ENCODE measurements at places on chromosomes 6 and 20.

GRCh38 chr20:52577696-52578095 lies 386.1 kb upstream of the ZFP64 start:
- no peak for DNase-seq

- no peak for DNase-seq
Observed at GRCh38 chr6:149357726-149358538, 40.4 kb downstream of the TAB2 start.

DNA sequence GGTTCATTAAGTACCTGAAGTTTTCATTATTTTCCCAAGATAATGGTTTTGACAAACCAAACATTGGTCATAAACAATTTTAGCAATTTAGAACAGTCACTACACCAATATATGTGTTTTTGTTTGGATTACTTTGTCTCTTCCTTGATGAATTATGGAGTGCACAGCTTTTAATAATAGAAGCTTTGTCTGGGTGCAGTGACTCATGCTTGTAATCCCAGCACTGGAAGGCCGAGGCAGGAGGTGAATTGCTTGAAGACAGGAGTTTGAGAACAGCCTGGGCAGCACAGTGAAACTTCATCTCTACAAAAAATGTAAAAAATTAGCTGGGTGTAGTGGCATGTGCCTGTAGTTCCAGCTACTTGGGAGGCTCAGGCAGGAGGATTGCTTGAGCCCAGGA lies 89.4 kb upstream of the ANKEF1 start:
- DNase-seq: no peak

DNA sequence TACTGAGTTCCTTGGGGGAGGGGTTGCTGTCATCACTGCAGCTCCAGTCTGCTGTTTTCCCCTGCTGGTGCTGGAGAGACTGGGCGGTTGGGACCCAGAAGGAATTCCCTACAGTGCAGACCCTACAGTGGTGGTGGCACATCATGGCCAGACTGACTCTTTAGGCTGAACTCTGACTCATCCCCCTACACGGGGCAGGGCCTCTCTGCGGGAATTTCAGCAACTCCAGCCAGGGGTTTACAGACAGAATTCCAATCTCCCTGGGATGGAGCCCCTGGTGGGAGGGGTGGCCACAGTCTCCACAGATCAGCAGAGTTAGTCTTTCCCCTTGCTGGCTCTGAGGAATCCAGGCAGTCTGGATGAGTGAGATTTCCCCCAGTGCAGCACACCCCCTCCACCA lies 46.9 kb upstream of the MAPK13 start:
- DNase-seq: no peak

DNA sequence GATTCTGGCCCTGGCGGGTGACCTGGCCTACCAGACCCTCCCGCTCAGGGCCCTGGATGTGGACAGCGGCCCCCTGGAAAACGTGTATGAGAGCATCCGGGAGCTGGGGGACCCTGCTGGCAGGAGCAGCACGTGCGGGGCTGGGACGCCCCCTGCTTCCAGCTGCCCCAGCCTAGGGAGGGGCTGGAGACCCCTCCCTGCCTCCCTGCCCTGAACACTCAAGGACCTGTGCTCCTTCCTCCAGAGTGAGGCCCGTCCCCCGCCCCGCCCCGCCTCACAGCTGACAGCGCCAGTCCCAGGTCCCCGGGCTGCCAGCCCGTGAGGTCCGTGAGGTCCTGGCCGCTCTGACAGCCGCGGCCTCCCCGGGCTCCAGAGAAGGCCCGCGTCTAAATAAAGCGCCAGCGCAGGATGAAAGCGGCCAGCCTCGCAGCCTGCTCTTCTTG lies 868 bp upstream of the SLC2A4RG start:
- DNase-seq: no peak

DNA sequence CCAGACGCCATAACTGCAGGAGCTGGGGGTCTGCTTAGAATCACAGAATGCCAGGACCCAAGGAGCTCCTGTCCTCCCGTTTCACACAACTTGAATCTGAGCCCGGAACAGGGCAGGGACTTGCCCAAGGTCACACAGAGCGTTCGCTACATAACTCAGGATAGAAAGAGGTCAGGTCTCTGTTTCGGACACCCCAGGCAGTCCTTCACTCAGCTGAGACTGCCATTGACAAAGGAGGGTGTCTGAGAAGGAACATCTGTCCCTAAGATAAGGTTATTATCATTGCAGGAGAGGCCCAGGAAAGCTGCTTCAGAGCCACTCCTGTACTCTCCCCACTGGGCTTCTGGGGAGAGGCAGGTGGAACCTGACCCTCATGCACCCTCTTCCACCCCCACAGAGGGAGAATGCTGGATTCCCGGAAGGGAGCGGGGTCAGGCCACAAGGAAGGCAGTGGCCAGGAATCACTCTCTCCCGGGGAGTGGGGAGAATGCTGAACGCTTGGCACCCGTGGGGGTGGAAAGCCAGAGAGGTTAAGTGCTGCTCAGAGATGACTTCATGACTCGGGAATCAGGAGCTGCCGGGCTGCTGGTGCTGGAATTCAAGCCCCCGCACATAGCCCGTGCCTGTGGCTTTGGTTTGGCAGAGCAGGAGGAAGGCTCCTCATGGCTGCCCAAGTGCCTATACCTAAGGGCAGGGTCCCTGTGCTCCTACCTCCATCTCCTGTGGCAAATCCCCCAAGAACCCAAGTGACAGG lies 10.7 kb downstream of the SDC4 start:
- no peak for DNase-seq

GRCh38 chr6:97524811-97525210 lies 241.8 kb upstream of the MMS22L start:
- no peak for DNase-seq

DNA sequence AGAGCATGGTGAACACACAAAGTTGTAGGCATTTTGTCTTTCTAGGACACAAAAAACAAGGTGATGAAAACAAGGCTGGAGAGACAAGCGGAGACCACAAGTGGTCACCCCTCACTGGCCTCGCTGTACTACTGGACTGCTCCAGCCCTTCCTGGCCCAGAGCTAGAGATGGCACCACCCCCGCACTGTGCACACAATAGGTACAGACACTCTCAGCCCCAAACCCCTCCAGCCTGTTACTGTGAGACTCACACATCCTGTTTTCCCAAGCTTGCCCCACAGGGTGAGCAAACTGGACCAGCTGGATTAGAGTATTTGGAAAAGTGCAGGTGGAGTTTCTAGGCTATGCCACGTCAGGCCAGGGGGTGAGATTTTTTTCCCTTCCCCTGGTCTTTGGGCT lies 8.4 kb upstream of the ZSWIM1 start:
- DNase-seq: no peak

GRCh38 chr6:3162565-3163247 lies 5.4 kb upstream of the TUBB2A start:
- DNase-seq: peak; percentile 84

DNA sequence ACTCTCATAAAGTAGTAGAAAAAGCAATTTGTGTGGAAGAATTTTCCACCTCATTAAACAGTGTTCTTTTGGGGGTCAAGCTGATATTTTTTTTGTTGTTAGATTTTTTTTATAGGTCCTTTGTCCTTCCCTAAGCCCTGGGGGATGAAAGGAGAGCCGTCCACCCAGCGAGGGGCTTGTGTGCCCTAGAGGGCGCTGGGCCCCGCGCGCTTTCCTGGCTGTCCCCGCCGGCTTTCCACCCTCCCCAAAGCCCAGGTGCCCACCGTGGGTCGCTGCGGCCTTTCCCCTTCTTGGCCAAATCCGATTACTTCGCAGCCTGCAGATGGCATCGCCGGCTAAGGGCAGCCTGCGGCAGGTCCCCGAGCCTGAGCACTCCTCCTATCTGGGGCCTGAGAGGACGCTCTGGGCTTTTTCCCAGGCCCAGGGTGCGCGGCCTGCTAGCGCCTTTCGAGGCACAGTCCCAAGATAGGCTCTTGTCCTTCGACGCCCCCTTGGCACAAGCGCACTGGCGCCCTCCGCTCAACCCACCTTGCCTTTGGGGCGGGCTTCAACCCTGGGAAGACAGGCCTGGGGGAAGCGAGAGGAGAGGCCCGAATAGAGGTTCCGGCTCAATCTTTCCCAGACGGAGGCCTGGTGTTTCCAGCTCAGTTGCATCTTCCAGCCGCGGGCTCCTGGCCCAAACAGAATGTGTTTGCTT lies 33.6 kb downstream of the TFAP2A start:
- DNase-seq: no peak

- no peak for DNase-seq
Observed at GRCh38 chr6:135054226-135054568, 425 bp downstream of the HBS1L start.

DNA sequence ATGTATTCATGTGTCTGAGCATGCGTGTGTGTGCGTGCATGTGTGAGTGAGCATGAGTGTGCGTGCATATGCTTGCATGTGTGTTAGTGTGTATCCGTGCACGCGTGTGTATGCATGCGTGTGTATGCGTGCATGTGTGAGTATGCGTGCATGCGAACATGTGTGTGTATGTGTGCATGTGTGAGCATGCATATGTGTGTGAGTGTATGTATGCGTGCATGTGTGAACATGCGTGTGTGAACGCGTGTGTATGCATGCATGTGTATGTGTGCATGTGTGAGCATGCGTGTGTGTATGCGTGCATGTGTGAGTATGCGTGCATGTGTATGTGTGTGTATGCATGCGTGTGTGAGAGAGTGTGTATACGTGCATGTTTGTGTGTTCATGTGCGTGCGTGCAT lies 77.9 kb downstream of the SMOC2 start:
- DNase-seq: no peak

DNA sequence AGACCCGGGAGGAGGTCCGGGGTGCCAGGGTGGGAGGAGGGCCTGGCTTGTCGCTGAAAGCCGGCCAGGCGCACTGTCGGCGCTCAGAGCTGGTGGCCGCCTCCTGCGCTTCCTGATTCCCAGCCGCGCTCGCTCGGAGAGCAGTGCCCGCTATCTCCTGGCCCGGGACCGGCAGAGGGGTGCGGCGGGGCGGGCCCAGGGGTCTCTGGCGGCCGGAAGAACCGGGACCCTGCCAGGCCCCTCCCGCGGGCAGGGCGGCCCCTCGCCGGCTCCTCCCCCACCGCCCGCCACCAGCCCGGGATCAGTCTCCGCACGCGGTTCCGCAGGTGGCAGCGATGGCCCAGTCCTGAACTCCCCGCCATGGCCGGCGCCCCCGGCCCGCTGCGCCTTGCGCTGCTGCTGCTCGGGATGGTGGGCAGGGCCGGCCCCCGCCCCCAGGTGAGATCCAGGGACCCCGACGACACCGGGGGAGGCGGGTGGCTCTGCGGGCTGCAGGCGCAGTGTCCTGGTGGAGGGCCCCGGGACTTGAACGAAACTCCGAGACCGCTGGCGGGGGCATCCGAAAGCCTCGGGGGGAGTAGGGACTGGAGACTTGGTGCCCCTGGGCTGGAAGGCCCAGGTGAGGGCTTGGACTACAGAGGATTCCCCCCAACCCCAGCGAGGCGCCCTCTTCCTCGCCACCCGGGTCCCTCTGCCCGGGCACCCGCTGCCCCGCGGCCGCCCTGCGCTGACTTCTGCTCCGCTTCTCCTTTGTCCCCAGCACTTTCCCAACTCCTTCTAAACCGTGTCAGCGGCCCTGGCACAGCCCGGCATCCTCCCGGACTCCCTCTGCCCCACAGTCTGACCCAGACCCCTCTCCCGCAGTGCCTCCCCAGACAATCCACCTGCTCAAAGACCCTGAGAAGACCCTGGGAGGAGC lies at the start of gene GLP1R:
Gene GLP1R, plus strand, starts transcription at position 301 of the 919 bp plus-strand sequence. Its CDS starts 60 bp downstream, at position 361.
- no peak for DNase-seq

GRCh38 chr6:45855642-45856394 lies 159.8 kb downstream of the CLIC5 start:
- DNase-seq: no peak

DNA sequence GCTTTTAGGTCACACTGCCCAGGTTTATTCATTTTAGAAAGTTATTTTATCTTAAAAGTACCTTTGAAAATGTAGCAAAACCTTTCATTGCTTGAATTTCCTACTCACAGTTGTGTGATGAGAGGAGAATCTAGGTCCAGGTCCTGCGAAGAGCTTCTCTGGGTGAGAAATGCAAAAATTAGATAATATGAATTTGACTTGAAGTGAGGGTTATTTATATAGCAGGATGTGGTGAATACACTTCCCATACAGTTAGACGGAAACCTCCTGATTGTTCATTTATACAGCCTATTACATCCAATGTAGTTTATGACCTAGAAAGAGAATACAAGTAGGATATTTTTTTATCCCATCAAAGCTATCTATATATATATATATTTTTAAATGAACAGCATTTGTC lies 30.5 kb downstream of the CDKAL1 start:
- DNase-seq: no peak

- DNase-seq: no peak
Observed at GRCh38 chr20:50588034-50588736, 78.0 kb downstream of the PTPN1 start.

DNA sequence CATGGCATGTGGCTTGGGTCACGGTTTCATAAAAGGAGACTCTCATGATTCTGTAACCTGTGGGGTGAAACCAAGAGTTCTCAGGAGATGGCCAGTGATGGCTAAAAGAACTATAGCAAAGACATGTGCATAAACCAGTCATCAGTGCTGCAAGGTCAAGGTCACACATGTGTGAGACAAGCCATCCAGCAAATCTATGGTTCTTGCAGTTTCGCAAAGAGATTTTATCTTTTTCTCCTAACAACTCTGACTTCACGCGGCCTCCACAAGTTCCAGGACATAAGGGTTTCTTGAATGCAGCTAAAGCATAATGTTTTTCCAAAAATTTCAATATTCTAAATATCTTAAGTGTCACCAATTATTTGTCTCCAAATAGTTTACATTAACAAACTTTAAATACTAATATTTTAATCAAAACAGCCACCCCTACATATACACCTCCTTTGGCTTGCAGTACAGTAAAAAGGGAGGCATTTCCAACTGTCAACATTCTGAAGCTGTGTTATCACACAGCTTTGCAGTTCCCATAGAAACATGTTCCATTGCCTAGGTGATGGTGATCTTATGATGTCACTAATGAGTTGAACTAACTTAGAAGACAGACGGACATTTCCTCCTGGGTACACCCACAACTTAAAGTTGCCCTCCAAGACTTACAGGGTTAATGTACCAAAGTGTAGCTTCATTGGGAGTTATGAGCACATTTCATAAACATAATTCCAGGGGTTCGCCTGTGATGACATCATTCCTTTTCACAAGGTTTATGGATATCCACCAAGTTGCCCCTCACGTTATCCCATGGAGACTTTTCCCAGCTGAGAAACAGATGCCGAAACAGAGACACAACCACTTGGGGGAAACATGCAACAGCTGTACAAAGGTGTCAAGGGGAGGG lies 250.9 kb upstream of the PDE10A start:
- DNase-seq: no peak

DNA sequence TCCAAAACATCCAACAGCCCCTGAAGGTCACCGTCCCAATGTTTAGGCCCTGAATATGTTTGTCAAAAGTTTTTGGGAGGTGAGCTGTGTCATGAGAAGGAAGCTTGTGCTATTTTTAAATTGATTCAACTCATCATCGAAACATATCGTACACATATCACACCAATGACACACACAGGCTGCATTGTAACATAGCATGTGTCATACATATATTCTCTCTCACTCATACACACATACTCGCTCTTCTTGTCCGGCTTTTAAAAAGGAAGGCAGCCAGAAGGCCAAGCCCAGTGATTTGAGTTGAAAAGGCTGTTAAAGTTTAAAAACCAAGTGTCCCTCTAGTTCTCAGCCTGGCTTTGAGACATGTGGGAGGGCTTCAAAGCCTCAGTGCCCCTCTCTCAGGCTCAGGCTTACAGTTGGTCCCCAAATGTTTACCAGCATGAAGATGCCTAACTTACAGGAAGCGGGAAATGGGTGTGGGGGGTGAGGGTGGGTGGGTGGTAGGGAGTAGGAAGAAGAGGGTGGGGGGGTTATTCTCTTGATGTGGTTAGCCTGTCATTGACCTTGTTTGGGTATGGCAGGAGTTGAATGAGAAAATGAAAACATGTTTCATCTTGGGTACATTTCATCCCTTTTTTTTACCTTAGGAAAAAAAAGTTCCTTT lies 3.3 kb upstream of the PRDM1 start:
- DNase-seq: no peak
